Right ventricle myocardium inferior (tissue), 1 donor: ENCODE measurements at places on chromosomes 5 and 9. TPM values are rescaled to one million over a fixed set of nuclear protein-coding genes. Genes with fewer than 3 reads are reported as not detected.

The CACNA1B gene
- total RNA-seq = 0.41 TPM

The TNFSF8 gene
- 0.57 TPM for total RNA-seq

GRCh38 chr9:113502427-113503034 is 39.0 kb downstream of the RGS3 start:
- no peak for DNase-seq

DNA sequence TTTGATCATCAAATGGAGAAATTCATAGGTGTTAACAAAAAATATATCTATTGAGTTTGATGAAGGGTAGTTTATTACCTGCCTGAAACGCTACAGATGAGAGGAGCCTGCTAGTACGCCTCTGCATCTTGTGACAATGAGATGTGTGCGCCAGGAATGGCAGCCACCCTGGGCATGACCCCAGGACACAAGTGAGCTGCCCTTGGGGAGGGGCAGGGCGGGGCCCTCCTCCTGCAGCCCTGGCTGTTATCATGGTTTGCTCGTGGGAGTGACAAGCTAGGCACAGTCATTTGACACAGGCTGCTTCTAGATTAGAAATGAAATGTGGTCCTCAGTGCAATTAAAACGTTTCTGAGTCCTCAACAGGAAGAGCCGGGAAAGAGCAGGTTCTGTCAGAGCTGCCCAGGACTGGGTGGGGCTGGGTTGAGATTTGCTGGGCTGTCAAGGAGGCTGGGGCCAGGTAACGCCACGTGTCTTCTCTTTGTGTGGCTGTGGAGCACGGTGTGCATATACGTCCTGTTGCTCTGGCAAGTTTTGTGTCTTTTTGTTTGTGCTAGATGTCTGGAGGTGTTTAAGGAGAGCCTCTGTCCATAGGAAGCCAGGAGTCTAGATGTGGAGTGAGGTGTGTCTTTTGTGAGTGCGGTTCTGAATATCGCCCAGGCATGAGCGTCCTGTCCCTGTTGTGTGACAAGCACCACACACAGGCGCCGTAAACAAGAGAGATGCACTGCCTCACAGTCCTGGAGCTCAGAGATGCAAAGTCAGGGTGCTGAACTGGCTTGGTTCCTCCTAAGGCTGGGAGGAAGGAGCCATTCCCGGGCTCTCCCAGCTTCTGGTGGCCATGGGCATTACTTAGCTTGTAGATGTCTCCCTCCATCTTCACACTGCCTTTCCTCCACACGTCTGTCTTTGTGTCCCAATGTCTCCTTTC is 129.0 kb upstream of the IRX4 start:
- DNase-seq = peak; percentile 78

GRCh38 chr9:14308853-14309145 is 5.1 kb downstream of the NFIB start:
- no peak for DNase-seq

- DNase-seq = no peak
Measured at GRCh38 chr5:2690293-2690692, 61.2 kb downstream of the IRX2 start.

DNA sequence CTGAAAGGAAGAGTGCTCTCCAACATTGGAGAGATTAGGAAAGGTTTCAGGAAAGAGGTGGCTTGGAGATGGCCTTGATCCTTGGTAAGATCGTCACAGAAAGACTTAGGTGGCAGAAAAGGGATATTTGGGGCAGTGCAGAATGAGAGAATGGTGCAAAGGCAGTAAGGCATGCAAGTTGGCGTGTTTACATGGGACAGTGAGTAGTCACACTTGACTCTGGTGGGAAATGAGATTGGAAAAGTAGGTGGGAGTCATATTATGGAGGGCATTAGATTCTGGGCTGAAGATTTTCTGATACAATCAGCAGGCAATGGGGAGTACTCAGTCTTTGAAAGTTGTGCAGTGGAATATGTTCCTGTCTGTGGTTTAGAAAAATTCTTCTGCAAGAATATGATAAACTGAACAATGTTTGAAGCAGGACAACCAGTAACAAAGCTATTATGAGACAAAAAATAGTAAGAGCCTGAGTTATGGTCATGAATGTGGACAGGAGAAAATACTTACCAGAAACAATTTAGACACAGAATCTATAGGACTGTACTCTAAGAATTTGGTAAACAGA is 76.2 kb upstream of the ANKRD55 start:
- no peak for DNase-seq

DNA sequence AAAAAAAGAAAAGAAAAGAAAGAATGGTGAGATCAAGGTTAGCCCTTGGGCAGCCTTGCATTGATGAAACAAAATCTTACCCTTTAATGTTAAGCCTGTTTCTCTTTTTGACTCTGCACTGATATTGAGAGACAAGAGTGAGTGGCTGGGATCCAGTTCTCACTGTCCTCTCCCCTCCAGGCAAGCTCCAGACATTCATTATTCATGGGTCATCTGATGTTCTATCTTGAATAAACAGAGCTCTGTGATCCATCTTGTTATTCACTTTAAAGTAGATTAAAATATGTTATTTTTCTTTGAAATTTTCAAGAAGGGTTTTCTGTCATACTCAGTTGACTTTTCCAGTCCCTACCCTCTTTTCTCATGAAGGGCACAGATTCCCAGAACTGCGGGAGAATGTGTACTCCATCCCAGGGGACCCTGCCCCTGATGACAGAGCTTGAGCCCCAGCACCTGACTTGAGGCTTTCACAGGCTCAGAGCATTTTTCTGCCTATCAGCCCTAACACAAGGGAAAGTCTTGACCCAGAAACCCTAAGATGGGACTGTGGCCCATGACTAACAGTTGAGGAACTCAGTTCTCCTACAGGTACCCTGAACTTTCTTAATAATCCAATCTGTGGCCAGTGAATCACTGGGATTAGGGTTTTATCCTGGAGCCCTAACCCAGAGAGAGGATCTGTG is 24.1 kb downstream of the ACTL7B start:
- no peak for DNase-seq

DNA sequence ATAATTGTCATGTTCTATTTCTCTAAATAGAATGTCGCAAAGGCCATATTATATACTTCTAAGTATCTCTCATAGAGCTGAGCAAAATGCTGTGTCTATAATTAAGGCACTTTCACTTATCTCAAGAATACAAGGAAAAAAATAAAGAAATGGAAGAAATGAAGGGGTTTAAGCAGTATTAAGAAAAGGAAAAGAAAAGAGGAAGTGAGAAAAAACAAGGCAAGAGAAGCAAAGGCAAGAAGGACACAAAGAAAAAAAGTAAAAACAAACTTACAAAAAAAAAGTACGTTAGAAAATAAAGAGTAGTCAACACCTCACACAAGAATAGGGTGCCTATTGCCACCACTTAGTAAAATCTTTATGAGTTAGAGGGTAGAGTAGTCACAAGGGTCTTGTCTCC is 506.2 kb downstream of the GABRG2 start:
- DNase-seq = no peak
